Muscle of leg (tissue), 16 donors: ENCODE measurements at places on chromosomes 2 and 18. TPM values are rescaled to one million over a fixed set of nuclear protein-coding genes. Genes with fewer than 3 reads are reported as not detected.

DNA sequence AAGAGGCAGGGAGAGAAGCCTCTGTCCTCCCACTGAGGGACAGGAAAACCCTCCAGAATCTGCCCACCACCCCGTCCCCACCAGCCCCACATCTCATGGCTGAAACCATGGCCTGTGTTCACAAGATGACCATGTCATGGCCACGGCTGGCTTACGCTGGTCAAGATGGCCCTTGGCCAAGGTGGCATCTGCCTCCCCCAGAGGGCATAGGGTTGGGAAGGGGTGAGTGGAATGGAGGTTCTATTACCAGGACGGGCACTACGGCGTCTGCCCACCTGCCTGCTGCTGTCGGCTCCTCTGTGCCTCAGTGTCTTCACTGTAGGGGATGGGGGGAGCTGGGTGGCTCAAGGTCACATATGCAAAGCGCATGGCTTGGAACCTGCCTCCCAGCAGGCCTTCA, 19.8 kb downstream of the ODC1 start:
- H3K4me1 ChIP-seq = peaks cover 42% of the 10 kb centered on the region
- no peak overlapping the region for H3K4me3 ChIP-seq
- H3K27ac ChIP-seq = peak overlapping the region; percentile 76
- no peak for DNase-seq

GRCh38 chr2:181782660-181783059, 102.3 kb upstream of the NEUROD1 start:
- peaks cover 10% of the 10 kb centered on the region for H3K4me1 ChIP-seq
- no peak overlapping the region for H3K27ac ChIP-seq
- no peak for DNase-seq
- no peak overlapping the region for H3K4me3 ChIP-seq

DNA sequence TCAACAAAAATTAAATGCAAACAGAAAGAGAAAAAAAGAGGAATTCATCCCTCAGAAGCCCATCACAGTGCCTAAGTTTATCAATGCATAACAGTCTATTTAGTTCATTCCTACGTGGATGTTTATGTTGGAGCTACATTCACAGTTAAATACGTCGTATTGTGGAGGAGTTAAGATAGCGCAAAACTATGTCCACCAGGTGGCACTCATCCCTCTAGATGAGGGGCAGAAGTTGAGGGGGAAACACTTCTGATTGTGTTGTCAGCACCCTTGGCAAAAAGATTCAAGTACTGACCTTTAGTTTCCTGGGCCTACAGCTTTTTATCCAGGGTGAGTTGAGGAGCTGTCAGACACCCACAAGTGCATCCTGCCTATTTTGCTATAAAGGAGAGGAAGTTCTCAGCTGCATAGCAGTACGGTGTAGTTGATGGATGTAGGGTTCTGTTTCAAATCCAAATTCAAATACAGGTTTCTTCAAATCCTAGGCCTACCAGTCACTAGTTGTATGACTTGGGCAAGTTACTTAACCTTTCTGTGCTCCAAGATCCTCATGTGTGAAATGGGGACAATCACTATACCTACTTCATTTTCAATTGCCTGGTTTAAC, 26.8 kb upstream of the MYO1B start:
- no peak overlapping the region for H3K4me3 ChIP-seq
- H3K27ac ChIP-seq = no peak overlapping the region
- H3K36me3 ChIP-seq = no peaks in the 10 kb centered on the region
- peaks cover 4% of the 10 kb centered on the region for H3K4me1 ChIP-seq
- no peaks in the 10 kb centered on the region for H3K27me3 ChIP-seq

GRCh38 chr18:35144698-35145097, 96.1 kb upstream of the ZNF397 start:
- peak overlapping the region; percentile 25 for H3K27ac ChIP-seq
- peaks cover 15% of the 10 kb centered on the region for H3K36me3 ChIP-seq

MROH2A gene
- polyA plus RNA-seq = not detected

- peaks cover 38% of the 10 kb centered on the region for H3K4me1 ChIP-seq
- H3K27ac ChIP-seq = no peak overlapping the region
- no peak for DNase-seq
- no peaks in the 10 kb centered on the region for H3K27me3 ChIP-seq
- H3K4me3 ChIP-seq = no peak overlapping the region
Measured at GRCh38 chr2:239232195-239232578, 168.6 kb downstream of the HDAC4 start.

GRCh38 chr2:196486146-196486545, 153.4 kb upstream of the CCDC150 start:
- H3K36me3 ChIP-seq = no peaks in the 10 kb centered on the region
- peaks cover 3% of the 10 kb centered on the region for H3K4me1 ChIP-seq
- no peaks in the 10 kb centered on the region for H3K27me3 ChIP-seq

- no peaks in the 10 kb centered on the region for H3K27me3 ChIP-seq
- H3K4me3 ChIP-seq = no peak overlapping the region
Measured at GRCh38 chr2:164967781-164968228, 12.5 kb upstream of the SLC38A11 start.

EVX2 gene
- 0.04 TPM for polyA plus RNA-seq

- H3K27ac ChIP-seq = no peak overlapping the region
- no peak for DNase-seq
- no peaks in the 10 kb centered on the region for H3K36me3 ChIP-seq
- no peak overlapping the region for H3K4me3 ChIP-seq
- H3K4me1 ChIP-seq = no peaks in the 10 kb centered on the region
Measured at GRCh38 chr18:32219431-32220018, 29.7 kb downstream of the MEP1B start.

GRCh38 chr2:231854616-231855125, 68.4 kb downstream of the COPS7B start:
- no peaks in the 10 kb centered on the region for H3K36me3 ChIP-seq
- no peak for DNase-seq
- H3K4me1 ChIP-seq = no peaks in the 10 kb centered on the region
- no peak overlapping the region for H3K4me3 ChIP-seq

DNA sequence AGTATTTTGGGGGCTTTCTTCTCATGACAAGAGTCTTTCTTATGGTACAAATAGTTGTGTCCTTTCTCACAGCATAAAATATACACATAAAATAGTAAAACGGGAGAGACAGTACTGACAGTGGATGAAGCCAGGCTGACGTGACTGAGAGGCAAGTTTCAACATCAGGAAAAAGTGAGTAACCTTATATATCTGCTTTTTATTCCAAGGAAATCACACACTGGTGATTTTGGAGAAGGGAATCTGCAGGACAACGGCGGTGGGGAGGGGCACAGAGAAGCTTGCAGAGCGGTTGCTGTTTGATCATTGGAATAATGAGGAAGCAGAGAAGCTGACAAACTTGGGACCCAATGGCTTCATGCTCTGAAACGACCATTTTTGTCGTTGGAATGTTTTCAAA, 130.6 kb upstream of the ZNF236 start:
- DNase-seq = peak; percentile 52
- H3K27ac ChIP-seq = no peak overlapping the region
- peaks cover 2% of the 10 kb centered on the region for H3K4me1 ChIP-seq
- H3K4me3 ChIP-seq = no peak overlapping the region
- no peaks in the 10 kb centered on the region for H3K36me3 ChIP-seq

FSHR gene
- polyA plus RNA-seq = 1.1 TPM

DNA sequence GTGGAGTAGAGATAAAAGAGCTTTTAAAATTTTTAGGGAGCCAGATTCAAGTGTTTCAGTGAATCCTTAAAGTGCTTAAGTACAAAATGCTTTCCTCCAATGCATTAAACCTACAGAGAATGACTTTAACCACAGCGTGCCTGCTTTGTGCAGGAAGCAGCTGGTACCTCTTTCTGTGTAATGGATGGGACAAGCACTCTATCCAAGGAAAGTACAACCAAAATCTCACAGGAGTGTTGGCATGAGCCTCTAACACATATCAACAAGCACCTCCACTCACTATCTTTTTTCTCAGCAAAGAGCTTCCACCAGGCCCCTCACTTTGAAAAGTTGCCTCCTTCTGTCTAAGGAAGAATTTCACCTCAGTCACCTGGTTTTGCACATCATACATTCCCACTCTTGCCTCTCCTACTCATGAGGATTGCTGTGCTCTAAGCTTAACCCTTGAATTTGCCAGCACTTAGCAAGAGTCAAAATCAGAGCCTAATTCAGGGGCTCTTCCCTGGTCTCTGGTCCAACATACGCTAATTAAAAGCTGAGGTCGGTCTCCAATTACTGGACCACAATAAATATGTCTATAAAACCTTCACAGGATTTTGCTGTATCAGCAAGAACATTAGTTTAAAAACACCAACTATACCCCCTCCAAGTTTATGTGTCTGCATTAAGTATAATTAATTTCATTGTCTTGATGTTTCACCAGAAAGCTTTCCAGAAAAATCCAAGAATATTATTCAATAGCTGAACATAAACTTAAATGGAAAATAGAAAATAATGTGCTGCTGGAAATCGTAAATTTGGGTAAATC, 68.9 kb downstream of the ZNF521 start:
- DNase-seq = no peak
- no peak overlapping the region for H3K4me3 ChIP-seq
- no peaks in the 10 kb centered on the region for H3K27me3 ChIP-seq
- H3K36me3 ChIP-seq = no peaks in the 10 kb centered on the region
- H3K27ac ChIP-seq = peak overlapping the region; percentile 69
- H3K4me1 ChIP-seq = peaks cover 33% of the 10 kb centered on the region

DNA sequence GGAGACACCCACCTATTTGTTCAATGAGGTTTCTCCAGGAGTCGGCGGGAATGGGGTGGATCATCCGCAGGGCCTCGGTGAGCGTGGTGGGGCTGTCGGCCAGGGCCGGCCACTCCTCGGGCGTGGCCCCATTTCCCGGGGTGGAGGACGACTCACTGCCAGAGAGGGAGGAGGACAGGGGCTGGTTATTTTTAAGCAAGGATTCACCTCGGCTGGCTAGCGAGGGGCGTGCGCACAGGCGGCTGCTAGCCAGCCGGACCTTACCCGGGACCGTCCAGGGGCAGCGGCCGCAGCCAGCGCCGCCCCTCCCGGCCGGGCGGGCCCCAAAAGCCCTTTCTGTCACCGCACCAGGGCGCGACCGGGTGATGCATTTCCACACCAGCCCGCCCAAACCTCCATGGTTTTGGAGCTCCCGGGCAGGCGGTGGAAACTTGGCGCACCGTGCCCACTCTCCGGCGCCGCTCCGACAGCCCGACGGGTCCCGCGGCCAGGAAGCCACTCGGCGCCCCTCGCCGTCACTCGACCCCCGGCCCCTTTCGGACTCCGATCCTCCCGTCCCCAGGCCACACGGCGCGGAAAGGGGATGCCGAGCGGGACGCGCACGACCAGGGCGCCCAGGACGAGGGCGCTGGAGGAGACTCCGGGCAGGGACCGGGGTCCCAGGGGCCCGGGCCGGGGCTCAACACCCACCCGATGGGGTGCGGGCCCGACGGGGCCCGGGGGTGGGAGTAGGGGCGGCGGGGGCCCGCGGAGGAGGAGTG, 57.1 kb downstream of the SNORC start:
- no peak overlapping the region for H3K27ac ChIP-seq
- no peaks in the 10 kb centered on the region for H3K36me3 ChIP-seq
- DNase-seq = peak; percentile 16
- H3K27me3 ChIP-seq = peaks cover 68% of the 10 kb centered on the region

ORC4 gene
- polyA plus RNA-seq = 41.6 TPM

SULT1C4 gene
- polyA plus RNA-seq = 16.1 TPM

CPLX4 gene
- not detected for polyA plus RNA-seq

GRCh38 chr18:47756364-47757016, 174.0 kb downstream of the SMAD2 start:
- no peaks in the 10 kb centered on the region for H3K36me3 ChIP-seq
- no peaks in the 10 kb centered on the region for H3K4me1 ChIP-seq
- H3K27ac ChIP-seq = no peak overlapping the region
- DNase-seq = peak; percentile 27

NDUFV2 gene
- polyA plus RNA-seq = 131 TPM

GRCh38 chr2:43222475-43223309, 3.7 kb downstream of the ZFP36L2 start:
- peak overlapping the region; percentile 96 for H3K4me3 ChIP-seq
- no peaks in the 10 kb centered on the region for H3K27me3 ChIP-seq
- H3K4me1 ChIP-seq = peaks cover 45% of the 10 kb centered on the region
- H3K36me3 ChIP-seq = peaks cover 21% of the 10 kb centered on the region

- no peak overlapping the region for H3K27ac ChIP-seq
- H3K4me1 ChIP-seq = peaks cover 36% of the 10 kb centered on the region
- H3K36me3 ChIP-seq = peaks cover 2% of the 10 kb centered on the region
- peaks cover 2% of the 10 kb centered on the region for H3K27me3 ChIP-seq
Measured at GRCh38 chr2:10123281-10123680, 742 bp downstream of the RRM2 start.

NEURL3 gene
- polyA plus RNA-seq = 0.23 TPM

NCOA1 gene
- polyA plus RNA-seq = 87.9 TPM

DNA sequence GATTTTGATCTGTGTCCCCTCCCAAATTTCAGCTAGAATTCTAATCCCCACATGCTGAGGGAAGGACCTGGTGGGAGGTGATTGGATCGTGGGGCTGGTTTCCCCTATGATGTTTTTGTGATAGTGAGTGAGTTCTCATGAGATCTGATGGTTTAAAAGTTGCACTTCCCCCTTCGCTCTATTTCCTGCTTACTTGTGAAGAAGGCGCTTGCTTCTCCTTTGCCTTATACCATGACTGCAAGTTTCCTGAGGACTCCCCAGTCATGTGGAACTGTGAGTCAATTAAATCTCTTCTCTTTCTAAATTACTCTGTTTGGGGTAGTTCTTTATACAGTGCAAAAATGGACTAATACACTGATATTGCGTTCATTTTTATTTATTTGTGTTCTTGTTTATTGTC, 636.8 kb upstream of the LINC00305 start:
- no peak for DNase-seq
- no peak overlapping the region for H3K27ac ChIP-seq
- H3K36me3 ChIP-seq = no peaks in the 10 kb centered on the region
- no peaks in the 10 kb centered on the region for H3K4me1 ChIP-seq
- H3K27me3 ChIP-seq = no peaks in the 10 kb centered on the region

DNA sequence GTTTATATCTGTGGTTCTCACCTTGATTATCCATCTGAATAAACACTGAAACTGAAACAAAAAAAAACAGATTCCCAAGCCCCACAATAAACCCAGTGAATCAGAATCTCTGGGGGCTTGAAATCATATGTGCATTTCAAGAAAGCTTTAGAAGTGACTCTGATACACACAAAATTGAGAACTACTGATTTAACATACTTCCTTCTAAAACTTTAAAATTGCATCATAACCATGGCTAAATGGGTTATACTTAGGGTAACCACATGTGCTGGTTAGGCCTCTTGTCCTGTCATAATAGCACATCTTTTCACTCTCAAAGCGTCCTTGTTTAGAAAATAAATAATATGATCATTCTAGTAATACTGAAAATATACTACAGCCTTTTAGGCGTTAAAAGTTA, 100.9 kb downstream of the ATAD2B start:
- peaks cover 12% of the 10 kb centered on the region for H3K36me3 ChIP-seq
- no peaks in the 10 kb centered on the region for H3K27me3 ChIP-seq
- no peak for DNase-seq
- no peak overlapping the region for H3K27ac ChIP-seq
- H3K4me1 ChIP-seq = no peaks in the 10 kb centered on the region
- no peak overlapping the region for H3K4me3 ChIP-seq

- no peak overlapping the region for H3K27ac ChIP-seq
- no peak for DNase-seq
- peaks cover 3% of the 10 kb centered on the region for H3K4me1 ChIP-seq
Measured at GRCh38 chr2:6309415-6310255, 556.1 kb downstream of the CMPK2 start.

GRCh38 chr2:37855283-37856041, 69.6 kb upstream of the RMDN2 start:
- no peak overlapping the region for H3K4me3 ChIP-seq
- H3K36me3 ChIP-seq = no peaks in the 10 kb centered on the region
- no peak overlapping the region for H3K27ac ChIP-seq
- H3K27me3 ChIP-seq = no peaks in the 10 kb centered on the region
- peak; percentile 49 for DNase-seq
